ENCODE measurements at places on chromosomes 7 and 10.

DNA sequence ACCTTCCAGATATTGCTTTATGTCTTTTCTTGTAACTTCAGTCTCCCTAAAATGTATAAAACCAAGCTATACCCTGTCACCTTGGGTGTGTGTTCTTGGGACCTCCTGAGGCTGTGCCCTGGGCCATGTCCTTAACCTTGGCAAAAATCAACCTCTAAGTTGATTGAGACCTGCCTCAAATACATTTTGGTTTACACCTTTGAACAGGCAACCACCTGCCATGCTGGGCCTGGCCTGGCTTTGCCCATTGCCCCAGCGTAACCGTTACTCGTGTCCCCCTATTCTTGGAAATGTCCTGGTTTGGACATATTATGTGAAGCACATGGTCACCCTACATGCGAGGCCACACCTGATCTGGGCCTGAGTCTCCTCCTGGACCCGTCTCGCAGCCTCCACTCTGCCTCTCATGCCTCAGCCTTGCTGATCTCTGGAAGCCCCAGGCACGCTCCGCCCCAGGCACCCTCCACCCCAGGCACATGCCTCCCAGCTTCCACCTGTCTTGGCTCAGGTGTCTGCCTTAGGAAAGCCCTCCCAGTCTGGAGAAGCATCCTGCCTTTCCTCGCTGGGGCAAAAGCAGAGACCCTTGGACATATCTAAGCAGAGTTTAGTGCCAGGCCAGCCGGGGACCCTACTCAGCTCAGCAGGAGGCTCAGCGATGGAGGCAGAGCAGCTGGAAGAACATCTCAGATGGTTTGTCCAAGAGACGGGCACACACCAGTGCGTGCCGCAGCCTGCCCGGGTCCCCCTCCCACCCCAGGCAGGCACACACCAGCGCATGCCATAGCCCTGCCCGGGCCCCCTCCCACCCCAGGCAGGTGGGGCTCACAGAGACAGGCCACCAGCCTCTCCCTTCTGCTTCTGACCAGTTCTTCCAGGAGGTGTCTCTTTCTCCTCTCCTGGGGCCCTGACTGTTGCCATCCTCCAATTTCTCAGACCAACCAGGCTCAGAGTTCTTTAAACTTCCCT is 4.0 kb upstream of the VIPR2 start:
- H3K4me3 ChIP-seq, result no peak overlapping the region
- DNase-seq, result no peak
- H3K27me3 ChIP-seq, result peaks cover 12% of the 10 kb centered on the region
- no peaks in the 10 kb centered on the region for H3K36me3 ChIP-seq

DNA sequence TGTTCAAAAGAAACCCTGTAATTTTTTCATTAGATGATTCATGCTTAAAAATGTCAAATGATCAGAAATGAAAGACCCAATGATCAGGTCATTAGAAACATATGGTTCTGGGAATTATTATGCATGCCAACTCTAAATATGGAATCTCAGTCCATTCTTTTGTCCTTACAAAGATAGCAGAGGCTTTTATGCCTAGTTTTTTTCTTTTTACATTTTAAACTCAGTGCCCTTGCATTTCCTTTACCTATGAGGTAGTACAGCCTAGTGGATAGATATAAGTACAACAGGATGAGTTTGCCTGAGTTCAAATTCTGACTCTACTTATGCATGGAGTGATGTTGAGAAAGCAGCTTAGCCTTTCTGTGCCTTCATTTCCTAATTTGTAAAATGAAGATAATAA is 392.9 kb downstream of the SUGCT start:
- DNase-seq, result no peak
- no peaks in the 10 kb centered on the region for H3K27me3 ChIP-seq
- H3K4me1 ChIP-seq, result no peaks in the 10 kb centered on the region
- H3K36me3 ChIP-seq, result no peaks in the 10 kb centered on the region
- H3K27ac ChIP-seq, result no peak overlapping the region
- H3K4me3 ChIP-seq, result no peak overlapping the region

DNA sequence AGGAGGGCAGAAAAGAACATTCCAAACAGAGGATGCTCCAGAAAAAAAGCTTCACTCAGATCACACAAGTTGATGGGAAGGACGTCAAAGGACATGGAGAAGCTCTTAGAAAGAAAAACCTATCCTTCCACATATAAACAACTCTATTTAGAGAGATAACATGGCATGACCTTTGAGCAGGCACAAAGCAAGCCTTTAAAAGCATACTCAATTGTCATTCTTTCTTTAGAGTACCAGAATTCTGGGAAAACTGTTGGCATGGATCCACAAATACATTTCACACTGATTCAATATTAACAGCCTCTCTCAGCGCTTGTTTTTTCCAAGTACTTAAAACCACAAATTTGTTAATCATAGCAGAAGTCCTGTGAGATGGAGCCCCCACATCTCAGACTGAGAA is 7.3 kb upstream of the ABLIM1 start:
- no peak overlapping the region for H3K4me3 ChIP-seq
- no peak overlapping the region for H3K27ac ChIP-seq
- DNase-seq, result no peak
- peaks cover 8% of the 10 kb centered on the region for H3K4me1 ChIP-seq

- no peak for DNase-seq
- no peak overlapping the region for H3K27ac ChIP-seq
- no peaks in the 10 kb centered on the region for H3K27me3 ChIP-seq
- no peaks in the 10 kb centered on the region for H3K4me1 ChIP-seq
- H3K36me3 ChIP-seq, result no peaks in the 10 kb centered on the region
- H3K4me3 ChIP-seq, result no peak overlapping the region
Measured at GRCh38 chr7:38834357-38834756, 74.6 kb downstream of the VPS41 start.

DNA sequence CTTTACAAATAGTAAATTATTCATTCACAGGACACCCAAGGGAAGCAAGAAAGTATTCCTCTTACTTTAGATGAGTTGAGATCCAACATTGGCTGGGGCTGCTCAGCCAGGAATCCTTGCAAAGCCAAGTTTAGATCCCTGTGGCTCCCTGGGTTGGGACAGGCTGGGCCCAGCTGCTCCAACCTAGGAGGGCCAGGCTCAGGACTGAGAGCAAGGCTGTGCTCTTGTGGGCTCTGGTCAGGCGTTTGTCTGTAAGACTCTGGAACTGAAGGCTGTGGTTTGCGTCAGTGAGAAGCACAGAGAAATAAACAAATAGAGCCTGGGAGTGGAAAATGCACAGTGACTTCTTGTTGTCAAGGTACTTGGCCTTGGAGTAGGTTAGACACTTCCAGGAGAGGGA is 53.2 kb upstream of the TMEM273 start:
- H3K36me3 ChIP-seq, result no peaks in the 10 kb centered on the region
- no peak overlapping the region for H3K4me3 ChIP-seq
- no peak for DNase-seq
- H3K27ac ChIP-seq, result no peak overlapping the region

DNA sequence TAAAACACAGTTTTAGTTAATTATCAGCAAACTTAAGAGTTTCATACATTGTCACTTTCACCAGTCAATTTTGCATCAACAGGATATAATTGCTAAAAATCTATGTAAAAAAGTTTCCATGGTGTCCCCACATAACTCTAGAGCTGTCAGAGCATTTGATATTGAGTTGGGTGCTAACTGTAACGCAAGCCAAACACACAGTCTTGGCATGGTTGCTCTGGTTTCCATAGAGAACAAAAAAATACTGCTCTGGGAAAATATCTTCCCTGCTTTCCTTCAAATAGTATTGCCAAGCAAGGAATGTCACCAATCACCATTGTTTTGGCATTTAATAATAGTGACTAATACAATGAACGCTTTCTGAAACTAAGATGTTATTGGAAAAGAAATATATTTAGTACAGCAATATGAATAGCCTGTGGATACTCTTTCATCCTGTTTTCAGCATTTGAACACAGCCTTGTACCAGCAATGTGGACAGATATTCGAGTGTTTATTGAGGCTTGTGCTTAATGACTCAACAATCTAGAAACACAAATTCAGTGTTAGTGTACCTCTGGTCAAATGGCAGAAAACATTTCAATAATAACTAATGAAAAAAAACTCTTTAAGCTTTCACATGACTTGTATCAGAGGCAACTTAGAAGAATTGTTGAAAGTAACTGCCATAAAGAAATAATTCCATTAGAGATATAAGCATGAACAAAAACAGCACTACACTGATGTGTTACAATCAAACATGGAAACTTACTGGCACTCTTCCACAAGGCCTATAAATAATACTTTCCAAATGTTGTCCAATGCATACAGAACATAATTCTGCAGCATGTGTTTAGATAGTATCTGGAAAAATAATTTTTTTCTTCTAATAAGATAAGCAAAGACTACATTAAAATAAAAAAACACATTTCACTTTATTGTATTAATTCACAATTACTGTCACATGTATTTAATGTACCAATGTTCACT is 1469.5 kb upstream of the CELF2 start:
- H3K27me3 ChIP-seq, result no peaks in the 10 kb centered on the region
- no peak for DNase-seq
- H3K4me1 ChIP-seq, result no peaks in the 10 kb centered on the region
- no peaks in the 10 kb centered on the region for H3K36me3 ChIP-seq
- no peak overlapping the region for H3K27ac ChIP-seq

DNA sequence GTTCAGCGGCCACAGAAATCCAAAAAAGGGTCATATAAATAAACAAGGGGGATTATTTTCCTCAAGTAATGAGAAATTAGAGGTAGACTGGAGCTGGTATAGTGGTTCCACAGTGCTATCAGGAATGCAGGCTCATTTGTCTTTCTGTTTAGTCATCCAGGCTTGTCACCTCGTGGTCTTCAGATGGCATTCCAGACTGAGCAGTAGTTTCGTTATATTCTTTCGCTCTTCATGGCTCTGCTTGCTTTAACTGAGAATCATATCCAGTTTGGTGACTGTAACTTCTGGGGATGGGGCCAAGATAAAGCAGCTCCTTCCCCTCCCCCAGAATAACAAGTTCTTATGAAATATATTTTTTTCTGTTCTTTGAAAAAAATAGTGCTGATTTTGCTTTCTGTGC is 9.5 kb downstream of the ANKIB1 start:
- H3K4me3 ChIP-seq, result no peak overlapping the region
- H3K27me3 ChIP-seq, result no peaks in the 10 kb centered on the region
- H3K27ac ChIP-seq, result no peak overlapping the region
- no peaks in the 10 kb centered on the region for H3K36me3 ChIP-seq

DNA sequence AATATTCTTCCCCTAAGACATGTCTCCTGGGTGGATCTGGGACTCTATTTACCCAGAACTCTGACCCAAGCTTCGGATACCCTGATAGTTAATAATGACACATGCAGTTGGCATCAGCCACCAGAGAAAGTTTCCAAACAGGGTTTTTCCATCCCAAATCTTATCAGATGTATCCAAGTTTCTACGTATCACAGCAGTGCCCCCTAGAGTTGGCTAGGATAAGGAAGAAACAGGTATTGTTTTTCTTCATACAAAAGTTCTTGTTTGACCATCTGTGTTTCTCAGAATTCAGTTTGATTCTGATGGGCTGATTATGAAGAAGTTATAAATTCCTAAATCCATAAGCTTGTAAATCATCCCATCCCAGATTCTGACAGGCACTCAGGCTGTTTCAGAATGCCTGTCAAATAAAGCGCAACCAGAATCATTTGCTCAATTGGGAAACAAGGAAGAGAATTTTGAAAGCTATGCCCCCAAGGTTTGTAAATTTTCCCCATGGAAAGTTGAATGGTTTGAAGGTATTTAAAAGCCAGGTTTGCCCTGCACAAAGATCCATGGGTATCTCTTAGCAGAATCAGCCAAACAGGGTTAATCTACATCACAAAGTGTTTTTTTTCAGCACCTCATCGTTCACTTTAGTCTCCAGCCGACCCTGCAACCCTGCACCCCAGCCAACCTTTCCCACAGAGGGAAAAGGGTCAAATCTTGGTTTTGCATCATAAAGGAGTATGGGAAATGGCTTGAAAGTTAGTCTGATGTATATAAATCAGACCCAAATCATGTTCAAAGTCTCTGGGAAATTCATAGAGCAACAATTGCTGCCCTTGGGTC is 47.4 kb downstream of the NRAP start:
- H3K4me1 ChIP-seq, result peaks cover 1% of the 10 kb centered on the region
- H3K4me3 ChIP-seq, result no peak overlapping the region
- no peaks in the 10 kb centered on the region for H3K27me3 ChIP-seq
- no peaks in the 10 kb centered on the region for H3K36me3 ChIP-seq

- no peaks in the 10 kb centered on the region for H3K4me1 ChIP-seq
- H3K36me3 ChIP-seq, result no peaks in the 10 kb centered on the region
Measured at GRCh38 chr7:140714331-140715040, 18.0 kb downstream of the NDUFB2 start.

GRCh38 chr7:155261031-155261985 is 36.4 kb upstream of the INSIG1 start:
- no peak overlapping the region for H3K4me3 ChIP-seq
- no peaks in the 10 kb centered on the region for H3K4me1 ChIP-seq
- no peak overlapping the region for H3K27ac ChIP-seq
- H3K36me3 ChIP-seq, result no peaks in the 10 kb centered on the region

- no peak overlapping the region for H3K4me3 ChIP-seq
- H3K27me3 ChIP-seq, result no peaks in the 10 kb centered on the region
- no peaks in the 10 kb centered on the region for H3K36me3 ChIP-seq
Measured at GRCh38 chr10:23717913-23718312, 279.0 kb downstream of the OTUD1 start.

- no peaks in the 10 kb centered on the region for H3K4me1 ChIP-seq
- H3K27me3 ChIP-seq, result no peaks in the 10 kb centered on the region
- no peak for DNase-seq
- H3K4me3 ChIP-seq, result no peak overlapping the region
- no peaks in the 10 kb centered on the region for H3K36me3 ChIP-seq
Measured at GRCh38 chr10:18463673-18464211, 187.6 kb downstream of the NSUN6 start.

GRCh38 chr10:24313283-24313682 is 104.3 kb downstream of the KIAA1217 start:
- no peaks in the 10 kb centered on the region for H3K27me3 ChIP-seq
- no peak for DNase-seq
- no peaks in the 10 kb centered on the region for H3K36me3 ChIP-seq
- no peaks in the 10 kb centered on the region for H3K4me1 ChIP-seq
- H3K27ac ChIP-seq, result no peak overlapping the region
- H3K4me3 ChIP-seq, result no peak overlapping the region

DNA sequence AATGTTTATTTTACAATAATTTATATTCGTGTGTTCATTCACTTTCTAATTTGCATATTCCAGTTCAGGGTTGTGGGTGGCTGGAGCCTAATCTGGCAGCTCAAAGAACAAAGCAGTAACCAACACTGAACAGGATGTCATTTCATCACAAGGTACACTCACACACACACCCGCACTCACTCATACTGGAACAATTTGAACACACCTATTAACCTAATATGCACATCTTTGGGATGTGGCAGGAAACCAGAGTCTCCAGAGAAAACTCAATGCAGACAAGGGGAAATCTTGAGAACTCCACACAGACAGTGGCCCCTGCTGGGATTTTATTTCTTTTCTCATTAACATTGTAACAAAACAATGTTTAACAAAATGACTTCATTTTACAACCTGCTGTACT is 97.4 kb downstream of the TWIST1 start:
- no peaks in the 10 kb centered on the region for H3K36me3 ChIP-seq
- peaks cover 1% of the 10 kb centered on the region for H3K4me1 ChIP-seq
- no peak for DNase-seq
- no peaks in the 10 kb centered on the region for H3K27me3 ChIP-seq
